Right ventricle myocardium superior (tissue), 1 donor: ENCODE measurements at places on chromosomes 4 and X.

DNA sequence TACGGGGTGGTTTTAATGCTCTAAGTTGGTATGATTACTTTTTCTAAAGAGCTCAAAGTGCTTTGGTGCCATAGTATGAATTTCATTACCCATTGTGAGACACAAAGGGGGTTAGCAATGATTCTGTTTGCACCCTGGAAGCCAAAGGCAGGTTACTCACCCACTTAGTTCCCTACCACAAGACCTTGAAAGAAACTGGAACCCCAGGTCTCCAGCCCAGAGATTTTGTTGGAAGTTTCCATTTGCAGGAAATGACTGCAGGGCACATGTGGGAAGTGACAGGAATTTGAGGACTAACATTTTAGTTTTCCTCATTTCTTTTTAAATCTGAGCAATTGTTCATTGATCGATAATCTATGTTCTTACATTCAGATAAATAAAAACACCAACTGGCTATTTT, 1.8 kb upstream of the HS3ST1 start:
- DNase-seq = no peak

DNA sequence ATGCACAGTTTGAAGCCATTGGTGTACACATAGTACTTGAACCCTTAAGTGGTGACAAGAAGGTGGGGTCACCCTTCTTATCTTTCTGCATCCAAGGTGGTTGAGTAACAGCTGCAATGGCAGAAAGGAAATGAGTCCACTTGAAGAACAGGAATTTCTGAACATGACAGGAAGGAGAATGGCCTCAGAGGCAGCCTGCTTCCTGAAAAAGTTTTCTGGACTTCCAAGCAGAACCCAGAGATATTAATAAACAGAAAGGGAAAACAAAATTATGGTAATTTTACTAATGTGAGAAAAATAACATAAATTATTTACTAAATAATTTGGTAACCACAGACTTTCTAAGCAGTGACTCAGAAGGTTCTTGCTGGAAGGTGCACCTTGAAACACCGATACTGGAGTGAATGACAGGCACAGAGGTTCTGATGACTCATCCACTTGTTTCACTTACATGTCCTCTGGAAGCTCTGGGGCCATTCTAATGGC, 119.9 kb upstream of the HS3ST1 start:
- DNase-seq = no peak

DNA sequence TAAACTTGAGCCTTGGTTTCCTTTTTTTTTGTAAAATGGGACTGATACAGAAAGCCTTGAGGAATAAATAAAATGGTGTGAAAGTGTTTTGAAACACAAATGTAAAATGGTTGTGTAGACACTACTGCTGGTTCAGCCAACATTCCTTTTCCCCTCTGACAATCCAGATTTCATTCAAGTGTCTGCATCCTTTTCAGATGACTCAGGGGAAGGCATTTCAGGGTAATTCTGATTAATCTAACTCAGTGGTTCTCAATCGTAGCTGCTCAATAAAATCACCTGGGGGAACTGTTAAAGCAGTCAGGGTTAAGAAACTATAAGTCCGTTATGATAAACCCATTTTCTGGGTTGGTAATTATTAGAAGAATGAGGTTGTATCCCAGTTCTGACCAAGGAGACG, 4.6 kb downstream of the ARHGAP10 start:
- DNase-seq = no peak

- DNase-seq = no peak
Observed at GRCh38 chr4:53436251-53436650, 58.8 kb downstream of the FIP1L1 start.
